ENCODE measurements at places on chromosomes 3 and 15.

- DNase-seq, result no peak
Measured at GRCh38 chr3:12463686-12464085, 20.6 kb upstream of the TSEN2 start.

GRCh38 chr3:79362571-79363270, 405.1 kb downstream of the ROBO1 start:
- DNase-seq, result no peak

- no peak for DNase-seq
Measured at GRCh38 chr3:151871639-151872468, 1.6 kb upstream of the SUCNR1 start.

GRCh38 chr15:67144609-67145311, 79.4 kb downstream of the SMAD3 start:
- DNase-seq, result no peak

- peak; percentile 12 for DNase-seq
Measured at GRCh38 chr3:170563712-170564423, 22.0 kb downstream of the SLC7A14 start.

DNA sequence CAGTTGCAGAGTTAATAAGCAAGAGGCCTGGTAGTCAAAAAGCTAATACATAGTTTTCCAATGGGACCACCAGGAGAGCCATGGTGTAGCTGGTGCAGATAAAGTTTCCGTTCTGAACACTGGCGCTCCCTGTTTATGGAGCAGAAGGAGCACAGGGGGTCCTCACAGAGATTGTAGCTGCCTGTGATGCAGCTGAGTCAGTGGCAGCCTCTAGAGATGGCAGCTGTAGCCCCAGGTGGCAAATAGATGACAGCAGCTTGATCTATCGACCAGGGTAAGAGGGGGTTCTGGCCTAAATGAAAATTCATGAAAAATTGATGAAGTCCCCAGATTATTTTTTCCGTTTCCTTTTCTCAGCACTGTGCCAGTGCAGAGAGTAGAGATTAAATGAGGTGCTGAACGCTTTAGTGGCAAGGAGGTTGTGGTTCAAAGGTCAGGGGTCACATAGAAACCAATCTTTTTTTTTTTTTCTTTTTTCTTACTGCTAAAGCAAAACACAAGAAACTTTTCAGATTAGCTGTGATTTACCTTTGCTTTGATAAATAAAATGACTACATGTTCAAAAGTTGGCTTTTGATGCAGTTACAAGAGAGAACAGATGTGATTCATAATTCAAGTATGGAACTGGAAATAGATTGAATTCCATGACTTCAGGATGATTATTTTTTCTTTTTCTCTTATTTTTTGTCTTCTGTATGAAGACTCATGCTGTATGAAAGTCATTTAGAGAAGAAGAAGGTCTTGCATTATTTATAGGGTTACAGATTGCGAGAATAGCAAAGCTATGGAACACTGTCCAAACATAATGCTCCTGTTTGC, 63.3 kb downstream of the ROBO2 start:
- peak; percentile 3 for DNase-seq

- DNase-seq, result no peak
Measured at GRCh38 chr15:37007301-37007700, 93.0 kb downstream of the MEIS2 start.

- DNase-seq, result no peak
Measured at GRCh38 chr3:119588112-119588511, 8.8 kb downstream of the ADPRH start.

GRCh38 chr3:42022355-42022754, 60.5 kb upstream of the ULK4 start:
- DNase-seq, result no peak

GRCh38 chr3:42547401-42547945, 34.3 kb downstream of the SEC22C start:
- DNase-seq, result peak; percentile 4

- no peak for DNase-seq
Measured at GRCh38 chr15:79396850-79397249, 35.3 kb upstream of the MINAR1 start.

DNA sequence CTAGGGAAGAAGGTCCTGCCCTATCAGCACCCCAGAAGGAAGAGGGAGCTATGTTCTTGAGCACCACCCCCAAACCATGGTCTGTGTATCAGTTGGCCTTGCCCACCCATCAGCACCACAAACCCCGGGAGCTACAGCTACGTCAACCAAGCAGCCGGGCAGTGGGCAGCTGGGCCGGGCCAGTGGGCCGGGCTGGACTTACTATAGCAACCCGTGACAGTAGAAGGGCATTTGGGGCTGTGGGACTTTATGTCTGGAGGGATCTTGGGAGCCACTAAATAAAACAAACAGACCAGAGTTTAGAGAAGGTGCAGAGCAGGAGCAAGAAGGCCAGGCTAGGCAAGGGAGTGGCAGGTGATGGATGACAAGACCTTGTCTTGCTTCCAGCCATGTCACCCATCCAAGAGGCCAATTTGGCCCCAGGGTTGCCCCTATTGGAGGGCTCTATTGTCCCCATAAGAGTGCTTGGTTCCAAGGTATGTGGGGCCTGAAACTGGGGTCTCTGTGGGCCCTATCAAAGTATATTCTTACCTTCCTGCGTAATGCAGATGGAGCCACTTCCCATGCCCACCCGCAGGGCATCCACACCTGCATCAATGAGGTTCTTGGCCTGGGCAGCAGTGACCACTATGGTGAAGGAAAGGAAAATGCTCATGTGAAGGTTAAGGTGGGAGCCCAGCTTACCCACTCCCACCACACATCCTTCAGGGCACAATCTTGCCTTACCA, 3.2 kb downstream of the IMPDH2 start:
- no peak for DNase-seq

- no peak for DNase-seq
Measured at GRCh38 chr3:62798000-62798399, 77.2 kb downstream of the CADPS start.

DNA sequence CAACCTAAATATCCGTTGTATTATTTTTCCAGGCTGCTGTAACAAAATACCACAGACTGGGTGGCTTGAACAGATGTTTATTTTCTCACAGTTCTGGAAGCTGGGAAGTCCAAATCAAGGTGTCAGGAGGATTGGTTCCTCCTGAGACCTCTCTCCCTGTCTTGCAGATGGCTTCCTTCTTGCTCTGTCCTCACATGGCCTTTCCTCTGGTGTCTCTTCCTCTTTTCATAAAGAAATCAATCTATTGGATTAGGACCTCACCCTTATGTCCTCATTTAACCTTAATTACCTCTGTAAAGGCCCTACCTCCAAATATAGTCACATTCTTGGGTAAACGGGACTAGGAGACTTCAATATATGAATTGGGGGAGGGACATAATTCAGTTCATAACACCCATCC, 89.2 kb upstream of the PLCL2 start:
- DNase-seq, result no peak

DNA sequence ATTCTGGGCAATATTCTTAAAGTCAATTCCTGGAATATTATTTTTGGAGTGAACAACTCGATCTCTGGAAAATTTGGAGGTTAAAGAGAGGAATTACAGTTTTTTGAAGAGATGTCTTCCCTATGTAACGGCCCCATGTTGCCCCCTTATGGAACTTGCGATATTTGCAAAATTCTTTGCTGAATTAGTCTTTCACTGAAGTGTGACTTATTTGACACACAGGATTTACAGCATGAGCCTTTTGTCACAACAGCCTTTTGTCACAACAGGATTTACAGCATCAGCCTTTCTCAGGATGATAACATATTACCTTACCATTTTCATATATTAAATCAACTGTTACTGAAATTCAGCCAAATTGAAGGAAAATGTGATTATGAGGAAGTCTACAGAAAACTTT, 37.8 kb upstream of the SPTSSB start:
- DNase-seq, result no peak

DNA sequence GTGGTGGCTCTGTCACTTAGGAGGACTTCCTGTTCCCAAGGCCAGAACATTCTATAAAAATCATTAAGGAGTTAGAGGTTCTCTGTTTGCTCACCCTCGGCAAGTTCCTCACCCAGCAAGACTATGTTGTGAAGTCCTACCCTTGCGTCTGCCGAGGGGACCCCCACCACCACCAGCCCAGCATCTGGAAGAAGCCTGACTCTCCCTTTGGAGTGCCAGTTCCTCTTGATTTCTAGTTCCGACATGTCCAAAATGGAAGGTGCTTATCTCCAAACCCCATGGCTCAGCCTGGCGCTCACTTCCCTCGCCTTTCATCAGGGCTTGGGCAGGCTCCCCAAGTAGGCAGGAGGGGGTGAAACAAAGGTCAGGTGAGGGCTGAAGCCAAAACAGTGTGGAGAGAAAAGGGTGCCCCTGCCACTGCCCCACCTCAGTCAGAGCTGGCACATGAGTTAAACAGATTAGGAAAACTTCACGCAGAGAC, 41.0 kb downstream of the BHLHE40 start:
- DNase-seq, result no peak

- no peak for DNase-seq
Measured at GRCh38 chr15:69116391-69116790, 44.0 kb upstream of the GLCE start.

DNA sequence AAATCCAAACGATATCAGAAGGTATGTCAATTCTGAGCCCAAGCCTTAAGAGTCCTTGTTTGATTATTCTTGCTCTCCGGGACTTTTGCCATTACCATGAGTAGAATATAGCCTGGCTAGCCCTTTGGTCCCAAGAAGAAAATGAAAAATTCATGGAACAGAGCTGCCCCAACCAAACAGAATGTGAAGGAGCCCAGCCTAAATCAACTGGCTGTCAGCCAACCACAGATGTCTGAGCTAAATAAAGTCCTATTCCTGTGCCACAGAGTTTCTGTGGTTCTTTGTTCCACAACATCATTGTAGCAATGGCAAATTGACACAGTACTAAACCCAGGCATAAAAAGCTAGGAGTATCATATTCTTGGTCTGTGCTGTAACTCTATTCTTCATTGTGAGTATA, 185.2 kb downstream of the CPNE4 start:
- DNase-seq, result no peak
